ENCODE measurements at places on chromosomes 7 and 10.

DNA sequence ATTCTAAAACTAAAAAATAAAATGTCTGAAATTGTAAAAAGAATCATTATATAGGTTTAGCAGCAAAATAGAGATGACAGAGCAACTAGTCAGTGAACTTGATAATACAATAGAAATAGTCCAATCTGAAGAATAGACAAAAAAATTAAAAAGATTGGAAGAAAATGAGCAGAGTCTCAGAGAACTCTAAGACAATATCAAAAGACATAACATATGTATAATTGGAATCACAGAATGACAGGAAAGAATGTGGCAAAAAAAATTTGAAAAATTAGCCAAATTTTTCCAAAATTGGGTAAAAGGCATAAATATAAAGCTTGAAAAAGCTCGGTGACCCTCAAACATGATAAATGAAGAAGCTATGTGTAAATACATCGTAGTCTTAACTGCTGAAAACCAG is 38.0 kb upstream of the CASD1 start:
- no peak for DNase-seq

DNA sequence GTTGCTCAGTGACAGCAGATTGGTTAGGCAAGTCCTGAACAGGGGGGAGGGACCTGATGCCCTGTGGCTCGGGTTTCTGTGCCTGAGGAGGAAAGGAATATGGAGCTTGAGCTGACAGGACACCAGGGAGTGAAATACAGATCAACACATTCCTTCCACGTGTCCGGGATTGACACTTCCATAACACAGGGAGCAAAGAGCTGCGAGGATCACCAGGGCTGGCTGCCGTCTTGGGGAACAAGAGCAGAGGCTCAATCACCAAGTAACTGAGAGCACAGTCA is 36.7 kb upstream of the EFCAB10 start:
- DNase-seq, result no peak

- DNase-seq, result no peak
Observed at GRCh38 chr7:121084256-121084655, 95.7 kb downstream of the CPED1 start.

DNA sequence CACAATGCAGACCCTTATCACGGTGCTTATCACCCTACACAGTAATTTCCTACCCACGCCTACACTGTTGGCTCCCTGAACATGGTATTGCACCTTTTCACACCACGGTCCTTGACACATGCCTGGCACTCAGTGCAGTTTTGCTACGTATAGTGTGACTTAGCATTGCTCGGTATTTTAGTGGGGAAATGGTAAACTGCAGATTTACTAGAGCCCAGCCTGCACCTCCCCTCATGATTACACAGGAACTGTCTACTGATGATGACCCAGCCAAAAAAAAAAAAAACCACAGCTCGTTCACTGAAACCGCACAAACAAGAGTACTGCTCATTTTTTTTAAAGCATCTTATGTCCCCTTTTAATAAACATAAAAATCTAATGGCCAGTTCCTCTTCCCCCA is 124.2 kb upstream of the ZNF746 start:
- DNase-seq, result no peak

DNA sequence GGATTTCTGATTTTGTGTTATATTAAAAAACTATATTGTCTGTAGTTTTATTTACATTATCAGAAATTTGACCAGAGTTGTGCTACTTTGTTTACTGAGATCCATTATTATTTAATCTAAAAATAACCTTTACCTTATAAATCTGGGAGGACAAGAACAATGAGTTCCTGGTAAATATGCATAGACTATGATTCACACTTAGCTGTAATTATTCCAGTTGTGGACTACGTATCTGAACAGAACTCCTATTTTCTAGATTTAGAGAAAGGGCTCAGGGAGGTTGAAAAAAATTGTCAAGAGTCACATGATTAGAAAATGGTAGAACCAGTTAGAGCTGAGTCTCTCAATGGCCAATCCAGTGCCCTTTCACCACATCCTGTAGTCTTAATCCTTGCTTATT is 4.2 kb upstream of the GPR158 start:
- no peak for DNase-seq

GRCh38 chr7:87038993-87039690 is 20.3 kb downstream of the ELAPOR2 start:
- no peak for DNase-seq

DNA sequence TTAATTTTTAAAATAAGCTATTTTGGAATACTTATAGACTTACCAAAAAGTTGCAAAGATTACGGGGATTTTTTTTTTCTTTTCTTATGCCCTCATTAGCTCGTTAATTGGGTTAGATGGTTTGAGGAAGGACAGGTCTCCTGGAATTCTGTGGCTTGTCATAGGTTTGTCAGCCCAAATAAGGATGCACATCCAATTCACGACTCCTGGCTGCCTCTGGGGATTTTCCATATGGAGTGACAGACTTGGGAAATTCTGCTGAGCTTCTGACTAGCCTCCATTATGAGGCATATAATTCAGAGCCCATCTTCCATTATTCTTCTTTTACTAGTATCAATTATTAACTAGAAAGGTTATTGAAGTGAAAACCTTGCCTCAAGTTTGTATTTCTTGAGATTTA is 102.1 kb downstream of the AUTS2 start:
- no peak for DNase-seq

DNA sequence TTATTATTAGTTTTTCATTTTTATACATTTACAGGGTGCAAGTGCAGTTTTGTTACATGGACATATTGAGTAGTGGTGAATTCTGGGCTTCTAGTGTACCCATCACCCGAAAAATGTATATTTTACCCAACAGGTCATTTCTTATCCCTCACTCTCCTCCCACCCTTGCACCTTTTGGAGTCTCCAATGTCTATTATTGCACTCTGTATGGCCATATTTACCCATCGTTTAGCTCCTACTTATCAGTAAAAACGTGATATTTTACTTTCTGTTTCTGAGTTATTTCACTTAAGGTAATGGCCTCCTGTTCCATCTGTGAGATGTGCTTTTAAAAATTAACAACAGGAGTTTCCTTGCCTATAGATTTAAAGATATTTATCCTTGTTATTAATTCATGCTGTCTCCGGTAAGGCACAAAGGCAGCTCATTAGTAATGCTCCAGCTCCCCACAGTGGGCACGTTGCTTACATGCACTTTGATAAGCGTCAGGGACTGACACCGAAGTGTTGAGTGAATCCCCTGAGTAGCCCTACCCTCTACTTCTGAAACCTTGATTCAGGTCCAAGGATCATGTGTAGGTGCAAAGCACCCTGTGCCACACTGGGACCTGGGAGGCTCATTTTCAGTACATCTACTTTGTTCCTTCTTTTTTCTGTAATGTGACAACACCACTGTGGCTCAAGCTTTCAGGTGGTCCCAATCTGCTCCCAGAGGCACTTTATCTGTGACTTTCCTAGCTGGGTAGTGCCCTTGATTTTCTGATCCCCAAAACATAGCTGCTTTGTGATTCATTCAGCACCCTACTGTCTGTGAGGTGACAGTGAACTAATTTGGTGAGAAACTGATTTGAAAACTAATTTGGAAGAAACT is 27.3 kb downstream of the HYAL4 start:
- DNase-seq, result no peak

- DNase-seq, result no peak
Observed at GRCh38 chr7:7895004-7895650, 73.5 kb upstream of the GLCCI1 start.

GRCh38 chr10:35743851-35744250 is 101.8 kb upstream of the FZD8 start:
- DNase-seq, result no peak

DNA sequence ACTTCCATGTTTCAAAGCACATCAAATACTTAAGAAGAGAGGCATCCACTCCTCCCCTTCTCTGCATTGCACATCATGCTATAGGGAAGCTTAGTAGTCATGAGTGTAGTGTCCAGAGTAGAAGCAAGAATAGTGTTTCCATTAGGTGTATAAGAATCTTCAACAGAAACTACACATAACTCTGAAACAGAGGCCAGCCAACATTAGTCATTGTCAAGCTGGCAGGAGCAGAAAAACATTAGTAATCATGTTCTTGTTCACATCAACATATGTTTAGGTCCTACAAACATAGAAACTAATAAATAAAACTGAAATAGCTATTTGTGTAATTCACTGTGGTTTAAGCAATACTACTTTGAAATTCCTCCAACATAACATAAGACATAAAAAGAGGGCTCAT is 370.2 kb downstream of the PPP1R3A start:
- DNase-seq, result no peak

DNA sequence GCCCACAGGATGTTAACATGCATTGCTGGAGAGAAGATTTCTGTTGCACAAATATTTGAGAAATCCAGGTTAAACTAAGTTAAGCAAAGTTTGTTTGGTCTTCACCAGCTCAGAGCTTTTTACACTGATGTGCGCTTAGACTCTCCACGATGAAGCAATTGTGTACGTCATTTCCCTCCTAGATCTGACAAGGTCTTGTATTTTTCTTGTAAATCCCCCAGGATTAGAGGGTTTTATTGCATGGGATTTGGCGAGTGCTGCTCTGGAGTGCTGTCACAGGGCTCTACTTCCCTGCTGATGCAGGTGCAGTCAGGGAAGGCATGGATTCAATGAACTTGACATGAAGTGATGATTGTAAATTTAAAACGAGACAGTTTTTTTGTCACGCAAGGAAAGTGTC is 173.3 kb downstream of the PDE1C start:
- no peak for DNase-seq

All from stimulated activated CD4-positive, alpha-beta T cell treated with anti-CD3 and anti-CD28 coated beads, Interleukin-1b, Interleukin-23, amount 100 ng/mL, for 1 hour (primary cell).